Esophagus squamous epithelium (tissue), 5 donors: ENCODE measurements at places on chromosomes 6 and 20.

DNA sequence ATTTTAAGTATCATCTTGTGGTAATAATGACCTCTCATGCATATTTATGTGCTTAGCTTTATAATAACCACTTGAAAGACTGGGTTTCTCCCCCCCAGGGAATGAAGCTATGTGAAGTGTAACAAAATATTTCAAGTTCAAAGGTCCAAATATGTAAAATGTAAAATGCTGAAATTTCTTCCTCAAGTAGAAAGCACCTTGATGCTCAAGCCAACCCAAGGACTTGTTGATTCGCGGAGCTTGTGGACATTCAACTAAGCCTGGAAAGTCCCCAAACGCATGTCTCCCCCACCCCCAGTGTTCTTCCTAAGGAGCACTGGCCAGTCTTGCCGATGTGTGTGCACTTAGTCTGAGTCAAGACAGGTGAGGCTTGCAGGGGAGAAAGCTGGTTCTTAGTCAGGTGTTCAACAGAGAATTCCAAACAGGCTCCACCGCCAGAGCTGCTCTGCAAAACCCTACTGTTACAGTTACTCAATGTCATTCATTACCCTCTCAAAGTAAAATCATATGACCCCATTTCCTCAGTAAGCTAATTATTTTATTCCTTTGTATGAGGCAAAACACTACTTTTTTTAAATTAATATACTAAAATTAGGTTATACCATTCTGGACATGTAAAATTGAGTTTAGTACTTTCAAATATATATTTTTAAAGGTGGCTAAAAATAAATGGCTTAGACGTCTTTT is 46.9 kb upstream of the QKI start:
- DNase-seq: no peak

DNA sequence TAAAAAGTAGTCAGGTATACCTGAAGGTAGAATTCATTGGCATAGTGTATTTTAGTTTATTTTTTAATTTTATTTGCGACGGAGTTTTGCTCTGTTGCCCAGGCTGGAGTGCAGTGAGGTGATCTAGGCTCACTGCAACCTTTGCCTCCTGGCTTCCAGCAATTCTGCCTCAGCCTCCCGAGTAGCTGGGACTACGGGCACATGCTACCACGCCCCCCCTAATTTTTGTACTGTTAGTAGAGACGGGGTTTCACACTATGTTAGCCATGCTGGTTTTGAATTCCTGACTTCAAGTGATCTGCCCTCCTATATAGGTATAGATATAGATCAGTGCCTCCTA is 102.8 kb upstream of the PRSS16 start:
- DNase-seq: no peak

DNA sequence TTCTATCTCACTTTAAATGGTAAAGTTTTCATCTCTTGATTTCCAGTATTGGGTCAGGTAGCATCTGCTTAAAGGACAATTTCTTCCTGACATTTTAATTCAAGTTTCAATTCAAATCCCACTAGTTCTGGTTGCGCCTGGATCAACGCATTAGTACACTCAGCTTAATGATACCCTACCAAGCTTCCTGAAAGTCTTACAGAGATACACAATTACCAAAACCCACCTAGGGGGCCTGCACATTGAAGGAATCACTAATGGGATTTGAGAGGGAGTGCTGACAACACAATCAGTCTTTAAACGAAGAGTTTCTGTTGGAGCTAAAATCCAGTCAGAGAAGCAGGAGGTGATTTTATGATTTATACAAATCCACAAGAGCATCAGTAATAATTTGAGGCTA is 293.0 kb downstream of the PHF3 start:
- DNase-seq: no peak

- no peak for DNase-seq
Observed at GRCh38 chr20:2231701-2232100, 64.1 kb upstream of the TGM3 start.

- no peak for DNase-seq
Observed at GRCh38 chr20:19620446-19620845, 137.6 kb upstream of the RIN2 start.

- DNase-seq: no peak
Observed at GRCh38 chr20:59810449-59811187, 122.8 kb downstream of the SYCP2 start.

DNA sequence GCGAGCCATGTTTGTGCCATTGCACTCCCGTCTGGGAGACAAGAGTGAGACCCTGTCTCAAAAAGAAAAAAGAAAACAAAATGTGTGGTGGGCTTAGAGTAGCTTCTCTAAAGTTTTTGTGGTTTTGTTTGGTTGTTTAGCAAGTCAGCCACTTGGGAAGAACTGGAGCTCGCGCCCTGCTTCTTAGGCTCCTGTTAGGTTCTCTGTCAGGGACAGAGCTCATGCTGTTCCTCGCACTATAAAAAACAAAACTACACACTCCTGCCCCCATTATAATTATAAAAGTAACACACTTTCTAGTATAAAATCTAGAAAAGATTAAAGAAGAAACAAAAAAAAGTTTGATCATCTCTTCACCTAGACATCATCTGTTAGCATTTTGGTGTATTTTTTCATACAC is 33.0 kb downstream of the GMPR start:
- DNase-seq: no peak

- DNase-seq: no peak
Observed at GRCh38 chr6:40714143-40714542, 127.0 kb upstream of the LRFN2 start.

- DNase-seq: no peak
Observed at GRCh38 chr20:32316667-32317066, 39.2 kb downstream of the KIF3B start.

- peak; percentile 38 for DNase-seq
Observed at GRCh38 chr20:41003143-41003935, 25.3 kb upstream of the TOP1 start.

DNA sequence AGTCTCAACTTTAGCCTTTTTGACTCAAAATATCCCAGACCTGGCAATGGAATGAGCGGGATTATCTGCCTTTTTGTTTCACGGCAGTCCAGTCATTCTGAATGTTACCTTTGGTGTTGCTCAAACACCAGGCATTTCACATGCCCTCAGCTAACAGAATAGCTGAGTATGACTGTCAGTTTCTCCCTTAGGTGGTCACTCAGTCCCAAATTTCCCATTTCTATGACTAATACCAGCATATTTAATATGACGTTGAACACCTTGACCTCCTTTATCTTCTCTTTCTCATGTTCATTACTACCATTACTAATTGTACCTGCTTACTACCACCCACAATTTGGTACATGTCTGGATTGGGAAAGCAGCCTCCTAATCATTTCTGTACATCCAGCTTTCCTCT is 65.2 kb downstream of the EDN1 start:
- DNase-seq: no peak

DNA sequence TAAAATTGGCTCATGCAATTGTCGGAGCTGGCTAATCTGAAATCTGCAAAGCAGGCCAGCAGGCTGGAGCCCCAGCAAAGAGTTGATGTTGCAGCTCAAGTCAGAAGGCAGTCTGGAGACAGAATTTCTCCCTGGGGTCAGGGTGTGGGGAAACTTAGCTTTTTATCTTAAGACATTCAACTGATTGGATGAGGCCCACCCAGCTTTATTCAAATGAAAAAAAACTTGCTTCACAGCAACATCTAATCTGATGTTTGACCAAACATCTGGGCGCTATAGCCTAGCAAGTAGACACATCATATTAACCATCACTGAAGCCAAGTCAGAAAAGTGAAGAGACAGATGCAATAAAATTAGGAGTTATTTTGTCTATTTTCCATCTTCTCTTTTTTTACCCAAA is 108.8 kb upstream of the CCDC28A start:
- DNase-seq: no peak

- no peak for DNase-seq
Observed at GRCh38 chr20:60062431-60063047, 104.3 kb downstream of the CDH26 start.
